Pons (tissue), 1 donor: ENCODE measurements at places on chromosomes 2 and 18.

DNA sequence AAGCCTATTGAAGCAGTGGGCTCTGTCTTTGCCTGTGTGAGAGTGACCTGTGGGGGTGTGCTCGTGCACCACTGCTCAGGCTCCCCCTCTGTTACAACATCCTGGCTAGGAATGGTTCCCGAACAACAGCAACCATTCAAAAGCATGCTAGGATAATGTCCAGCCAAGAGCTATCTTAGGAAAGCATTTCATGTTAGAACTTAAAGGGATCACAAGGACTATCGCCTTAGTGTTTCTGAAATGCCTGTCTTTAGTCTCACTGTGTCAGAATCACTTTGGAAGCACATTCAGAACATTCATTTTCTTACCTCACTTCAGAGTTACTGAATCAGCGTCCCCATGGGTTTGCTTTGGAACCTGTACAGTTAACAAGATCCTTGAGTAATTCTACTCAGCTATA, 134.9 kb upstream of the DSEL start:
- DNase-seq = peak; percentile 14

GRCh38 chr18:50528806-50529205, 31.1 kb upstream of the MAPK4 start:
- DNase-seq = no peak

DNA sequence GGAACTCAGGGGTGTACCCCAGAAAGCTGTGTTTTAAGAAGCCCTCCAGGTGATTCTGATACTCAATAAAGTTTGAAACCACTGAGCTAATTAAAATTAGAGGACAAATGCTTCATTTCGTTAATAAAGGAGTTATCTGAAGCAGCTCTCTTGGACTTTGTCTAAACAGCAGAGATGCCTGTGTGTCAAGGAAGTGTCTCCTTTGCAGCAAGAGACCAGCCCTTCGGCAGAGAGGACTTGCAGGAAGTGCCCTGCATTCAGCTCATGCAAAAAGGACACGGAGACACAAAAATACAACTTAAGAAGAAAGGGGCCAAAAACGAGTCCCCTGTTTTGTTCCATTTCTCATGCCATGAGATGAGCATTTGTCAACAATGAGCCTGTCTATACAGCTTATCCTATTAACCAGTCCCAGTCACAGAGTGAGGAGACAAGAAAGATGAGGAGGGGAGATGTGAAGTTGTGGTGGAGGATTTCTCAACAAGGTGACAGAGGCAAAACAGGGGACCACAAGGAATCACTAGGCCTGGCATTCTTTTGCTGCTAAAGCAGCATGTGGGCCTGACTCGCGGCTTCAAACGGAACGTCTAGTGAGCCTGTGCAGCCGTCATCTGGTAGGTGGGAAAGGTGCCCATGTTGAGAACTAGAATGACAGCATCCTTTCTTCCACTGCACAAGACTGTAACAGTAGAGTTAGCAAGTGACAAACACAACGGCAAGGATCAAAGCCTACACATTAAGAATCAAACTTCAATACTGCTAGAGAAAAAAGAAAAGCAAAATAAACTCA, 152.3 kb downstream of the ANTXR1 start:
- DNase-seq = no peak

- DNase-seq = no peak
Measured at GRCh38 chr2:84880645-84881521, at the start of gene TRABD2A. TRABD2A (minus strand) TSS chr2:84881084; CDS start chr2:84881039, 45 bp downstream.

DNA sequence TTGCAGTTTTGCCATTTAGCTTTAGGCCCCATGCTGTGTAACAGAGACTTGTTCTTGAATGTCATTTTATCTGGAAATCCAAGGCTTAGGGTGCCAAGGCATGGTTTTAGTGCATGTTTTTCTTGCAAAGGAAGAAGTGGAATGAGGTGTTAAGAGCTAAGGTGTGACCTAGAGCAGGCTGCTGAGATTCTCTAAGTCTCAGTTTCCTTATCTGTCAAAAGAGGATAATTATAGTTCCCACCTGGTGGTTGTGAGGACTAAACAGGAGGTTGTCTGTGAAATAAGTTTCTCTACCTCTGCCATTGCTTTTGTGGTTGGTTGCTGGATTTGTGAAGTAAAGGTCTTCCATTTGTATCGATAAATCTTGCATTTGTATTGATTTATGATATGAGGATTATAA, 82.0 kb downstream of the TANC1 start:
- no peak for DNase-seq

GRCh38 chr18:58545338-58546296, 83.3 kb downstream of the ALPK2 start:
- no peak for DNase-seq

GRCh38 chr2:181374781-181375675, 82.2 kb upstream of the ITGA4 start:
- no peak for DNase-seq

DNA sequence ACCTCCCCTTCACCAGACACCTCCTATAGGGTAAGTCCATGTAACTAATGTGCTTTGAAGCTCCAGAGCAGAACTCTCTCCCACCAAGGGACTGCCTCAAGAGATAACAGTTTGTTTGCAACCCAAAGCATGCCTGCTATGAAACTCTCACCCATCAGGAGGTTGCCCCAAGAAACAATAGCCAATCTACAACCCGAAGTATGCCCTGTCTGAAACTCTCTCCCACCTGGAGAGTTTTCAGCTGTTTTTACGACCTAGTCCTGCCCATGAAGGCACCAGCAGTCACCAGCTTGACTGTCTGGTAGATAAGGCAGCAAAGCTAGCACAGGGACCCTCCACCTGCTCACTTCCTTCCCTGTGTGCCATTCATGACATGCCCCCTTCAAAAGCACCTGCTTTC, 533.9 kb upstream of the CRIM1 start:
- no peak for DNase-seq

DNA sequence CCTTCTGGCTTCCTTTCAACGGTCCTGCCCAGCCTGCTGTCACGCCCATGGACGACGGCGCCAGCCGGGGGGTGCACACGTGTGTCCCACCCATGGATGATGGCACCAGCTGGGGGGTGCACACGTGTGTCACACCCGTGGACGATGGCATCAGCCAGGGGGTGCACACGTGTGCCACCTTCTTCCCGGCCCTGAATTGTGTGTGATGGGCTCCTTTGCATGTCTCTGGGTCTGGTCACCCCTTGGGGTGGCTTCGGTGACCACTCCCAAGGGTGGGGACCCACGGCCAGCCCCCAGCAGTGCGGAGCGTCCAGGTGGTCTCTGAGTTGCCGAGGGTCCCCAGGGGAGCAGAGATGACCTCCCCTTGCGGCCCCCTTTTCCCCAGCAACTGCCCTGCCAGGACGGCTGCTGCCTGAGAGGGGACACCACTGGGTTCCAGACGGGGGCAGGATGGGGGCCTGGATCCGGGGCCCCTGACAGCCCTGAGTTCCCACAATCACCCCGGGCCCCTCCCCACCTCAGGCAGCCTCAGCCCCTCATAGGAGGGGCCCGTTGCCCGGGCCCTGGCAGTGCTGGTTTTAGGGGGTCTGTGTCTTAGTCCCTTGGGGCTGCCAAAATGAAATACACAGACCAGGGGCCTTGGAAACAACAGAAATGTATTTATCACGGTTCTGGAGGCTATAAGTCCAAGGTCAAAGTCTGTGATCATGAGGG, 9.4 kb downstream of the NEU4 start:
- DNase-seq = no peak

GRCh38 chr18:13237641-13238040, 19.1 kb downstream of the LDLRAD4 start:
- no peak for DNase-seq

DNA sequence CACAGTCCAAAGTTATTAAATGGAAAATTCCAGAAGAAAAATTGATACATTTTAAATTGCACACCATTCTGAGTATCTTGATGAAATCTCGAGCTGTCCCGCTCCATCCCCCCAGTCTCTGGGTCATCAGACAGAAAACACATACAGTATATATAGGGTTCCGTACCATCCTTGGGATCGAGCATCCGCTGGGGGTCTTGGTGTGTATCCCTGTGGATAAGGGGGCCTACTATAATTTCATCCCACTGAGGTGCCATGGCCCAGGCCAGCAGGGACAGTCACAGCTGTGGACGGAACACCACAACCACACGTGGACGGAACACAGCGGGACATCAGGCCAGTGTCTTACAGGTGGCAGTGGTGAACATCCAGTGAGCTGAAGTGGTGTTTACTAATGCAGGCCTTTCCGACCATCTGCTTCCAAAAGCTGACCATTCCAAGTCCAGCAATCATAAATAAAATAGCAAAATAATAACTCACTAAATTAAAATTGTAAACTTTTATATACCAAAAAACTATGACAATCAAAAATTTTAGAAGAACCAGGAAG, 14.0 kb downstream of the TWIST2 start:
- no peak for DNase-seq

- no peak for DNase-seq
Measured at GRCh38 chr2:207792244-207792785, 22.6 kb upstream of the FZD5 start.

- DNase-seq = no peak
Measured at GRCh38 chr18:49569724-49570123, 7.9 kb downstream of the LIPG start.

- DNase-seq = no peak
Measured at GRCh38 chr18:22377769-22378168, 39.9 kb downstream of the CTAGE1 start.

GRCh38 chr18:55334875-55335274, 253.1 kb downstream of the TCF4 start:
- peak; percentile 93 for DNase-seq

GRCh38 chr2:5412001-5412400, 280.2 kb upstream of the SOX11 start:
- no peak for DNase-seq

DNA sequence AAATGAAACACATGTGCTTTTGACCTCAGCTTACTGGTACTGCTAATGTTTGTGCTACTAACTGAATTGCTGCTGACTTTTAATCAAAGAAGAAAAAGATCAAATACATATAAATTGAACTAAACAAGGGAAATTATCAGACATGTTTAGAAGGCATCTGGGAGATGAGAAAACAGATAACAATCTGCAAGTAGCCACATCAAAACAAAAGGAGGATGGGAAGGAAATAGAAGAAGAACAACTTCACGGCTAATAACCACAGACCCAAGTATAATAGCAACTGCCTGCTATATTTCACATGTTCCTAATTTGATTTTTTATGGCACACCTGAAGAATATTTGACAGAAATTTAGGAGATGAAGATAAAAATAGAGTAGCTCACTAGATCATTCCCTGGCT, 542.6 kb upstream of the SYT4 start:
- no peak for DNase-seq

GRCh38 chr18:433960-434359, 66.5 kb downstream of the COLEC12 start:
- DNase-seq = no peak

- no peak for DNase-seq
Measured at GRCh38 chr2:1088192-1088860, 137.7 kb downstream of the SNTG2 start.

DNA sequence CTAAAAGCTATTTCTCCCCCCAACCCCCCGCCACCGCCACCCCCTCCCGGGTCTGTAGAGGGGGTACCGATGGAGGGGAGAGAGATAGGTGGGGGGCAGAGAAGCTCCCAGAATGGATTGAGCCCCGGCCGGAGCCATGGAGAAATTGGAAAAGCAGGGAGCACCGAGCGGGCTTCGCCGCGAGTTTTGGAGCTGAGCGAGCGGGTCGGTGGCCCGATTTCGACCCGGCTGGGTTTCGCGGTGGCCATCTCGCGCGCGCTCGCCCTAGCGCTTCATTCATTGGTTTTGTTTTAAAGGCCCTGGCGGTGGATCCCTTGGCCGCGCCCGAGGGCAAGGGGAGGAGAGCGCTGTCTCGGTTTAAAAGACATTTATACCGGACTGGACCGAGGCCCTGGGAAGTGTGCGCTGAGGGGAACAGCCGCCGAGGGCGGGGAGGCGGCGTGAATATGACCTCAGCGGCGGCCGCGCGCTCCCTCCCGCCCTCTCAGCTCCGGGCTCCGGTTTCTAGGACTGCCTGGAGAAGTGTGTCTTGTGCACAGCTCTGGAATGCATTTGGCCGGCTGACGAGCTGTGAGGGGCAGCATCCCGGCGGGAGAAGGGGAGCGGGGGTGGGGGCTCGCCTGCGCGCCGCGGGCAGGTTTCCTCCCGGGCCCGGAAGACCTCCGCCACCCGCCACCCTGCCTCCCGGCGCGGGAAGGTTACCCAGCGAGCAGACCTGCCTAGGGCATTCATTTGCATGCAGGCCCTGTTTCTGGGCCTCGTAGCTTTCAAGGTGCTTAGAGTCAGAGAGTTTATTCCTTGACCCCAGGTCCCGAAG, 1.7 kb upstream of the SMAD7 start:
- DNase-seq = peak; percentile 74

- DNase-seq = no peak
Measured at GRCh38 chr18:76212960-76213359, 282.1 kb downstream of the ZNF516 start.

DNA sequence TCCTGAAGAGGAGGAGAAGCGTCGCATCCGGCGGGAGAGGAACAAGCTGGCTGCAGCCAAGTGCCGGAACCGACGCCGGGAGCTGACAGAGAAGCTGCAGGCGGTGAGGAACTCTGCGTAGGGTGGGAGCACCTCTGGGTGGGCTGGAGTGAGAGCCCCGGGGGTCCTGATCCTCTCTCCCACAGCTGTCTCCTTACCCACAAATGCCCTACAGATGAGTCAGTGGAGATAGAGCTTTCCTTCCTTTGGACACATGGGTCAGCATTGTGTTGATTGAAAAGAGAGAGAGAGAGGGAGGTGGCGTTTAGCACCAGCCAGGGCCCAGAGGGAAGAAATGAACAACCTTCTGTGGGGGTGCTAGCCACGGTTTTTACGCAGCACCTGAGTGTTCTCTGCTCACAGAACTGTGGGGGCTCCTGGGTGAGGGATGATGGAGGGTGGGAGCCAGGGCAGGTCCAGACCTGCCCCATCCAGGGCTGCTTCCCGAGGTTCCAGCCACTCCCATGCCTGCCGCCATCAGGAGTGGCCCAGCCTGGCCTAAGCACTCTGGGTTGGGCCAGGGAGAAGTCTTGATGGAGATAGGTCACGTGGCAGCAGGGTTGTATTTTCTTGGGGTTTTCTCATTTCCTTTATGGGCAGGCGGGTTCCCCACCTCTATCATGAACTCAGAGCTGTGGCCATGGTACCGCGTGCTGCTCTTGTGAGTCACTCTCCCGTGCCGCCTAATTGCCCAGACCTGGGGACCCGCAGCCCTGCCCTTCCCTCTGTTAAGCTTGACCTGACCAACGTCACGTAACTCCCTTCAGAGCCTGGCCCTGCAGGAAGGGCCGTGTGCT, 16.3 kb downstream of the FOSL2 start:
- DNase-seq = no peak

DNA sequence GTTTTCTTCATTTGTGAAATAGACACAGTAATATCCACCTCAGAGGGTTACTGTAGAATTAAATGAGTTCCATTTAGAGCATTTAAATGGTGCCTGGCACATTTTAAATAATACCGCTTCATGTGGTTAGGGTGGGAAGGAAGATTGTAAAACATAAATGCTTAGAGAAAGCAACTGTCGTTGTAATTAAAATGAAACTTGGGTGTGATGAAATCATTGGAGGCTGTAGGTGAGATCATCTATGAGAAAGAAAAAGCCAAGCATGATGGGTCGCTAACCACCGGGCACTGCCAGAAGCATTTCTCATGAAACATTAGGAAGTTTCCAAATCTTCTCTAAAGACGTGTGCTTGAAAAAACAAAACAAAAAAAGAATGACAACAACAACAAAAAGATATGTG, 8.2 kb upstream of the SLC39A10 start:
- DNase-seq = no peak
